Stimulated activated CD4-positive, alpha-beta T cell treated with anti-CD3 and anti-CD28 coated beads, TNF-alpha, amount 100 ng/mL, for 4 hours (primary cell): ENCODE measurements at places on chromosomes 6 and 20.

DNA sequence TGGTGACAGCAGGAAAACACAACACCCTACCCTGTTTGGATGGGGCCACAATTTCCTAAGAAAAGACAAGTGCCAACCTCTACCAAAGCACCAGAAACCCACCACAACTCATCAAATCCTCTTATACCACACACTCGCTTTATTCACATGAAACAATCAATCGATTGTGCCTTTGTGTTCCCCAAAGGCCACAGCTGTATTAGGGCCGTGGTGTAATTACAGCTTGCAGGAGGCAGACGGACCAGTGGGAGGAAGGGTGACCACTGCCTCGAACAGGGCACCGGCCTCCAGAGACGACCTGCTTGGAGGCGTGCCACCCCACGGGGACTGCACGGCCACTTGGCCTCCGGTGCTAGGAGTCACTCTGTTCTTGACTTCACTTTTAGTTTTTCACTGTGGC is 264.1 kb downstream of the FOXC1 start:
- DNase-seq, result no peak

- no peak for DNase-seq
Observed at GRCh38 chr6:15249371-15250019, 3.6 kb downstream of the JARID2 start.

DNA sequence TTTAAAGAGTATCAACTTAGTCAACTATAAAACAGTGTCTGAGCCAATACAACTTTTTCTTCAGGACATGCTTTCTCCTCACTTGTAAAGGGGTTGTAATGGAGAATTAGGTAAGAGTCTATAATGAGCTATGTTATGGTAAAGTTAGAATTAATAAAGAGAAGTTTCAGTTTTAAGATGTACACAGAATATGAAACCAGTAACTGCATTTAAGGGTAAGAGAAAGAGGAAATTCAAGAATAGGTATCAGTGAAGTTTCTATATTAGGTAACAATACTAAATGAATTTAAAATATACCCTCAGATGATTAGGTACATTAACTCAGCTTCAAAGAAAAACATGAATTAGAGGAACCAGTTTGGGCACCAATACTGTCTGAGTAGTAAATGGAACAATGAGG is 1444.3 kb upstream of the ADGRB3 start:
- DNase-seq, result no peak

GRCh38 chr6:27128311-27129094 is 119.0 kb upstream of the PRSS16 start:
- no peak for DNase-seq

DNA sequence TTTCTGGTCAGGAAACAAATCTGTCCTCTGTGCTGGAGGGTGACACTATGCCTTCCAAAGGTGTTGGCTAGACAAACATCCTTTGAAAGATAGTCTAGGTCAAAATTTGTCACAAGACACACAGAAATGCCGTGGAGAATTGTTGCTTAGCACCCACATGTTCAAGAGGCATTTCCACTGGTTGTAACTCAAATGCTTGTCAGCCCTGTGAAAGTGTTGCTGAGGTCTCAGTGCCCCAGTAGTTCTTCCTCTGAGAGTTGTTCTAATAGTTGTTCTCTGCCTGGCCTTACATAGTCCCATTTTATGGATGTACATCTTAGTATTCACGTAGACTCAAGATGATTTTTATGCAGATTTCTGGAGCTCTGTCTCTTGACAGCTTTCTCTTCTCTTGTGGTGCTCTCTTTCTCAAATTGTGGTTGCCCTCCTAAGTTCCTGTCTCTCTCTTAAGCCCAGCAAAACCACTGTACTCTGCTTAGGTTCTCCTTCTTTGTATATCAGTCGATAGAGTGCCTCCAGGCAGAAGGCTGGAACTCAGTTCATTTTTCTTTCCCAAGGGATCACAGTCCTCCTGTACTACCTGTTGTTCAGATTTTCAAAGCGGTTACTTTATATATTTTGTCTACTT is 39.5 kb upstream of the REV3L start:
- DNase-seq, result no peak
